ENCODE measurements at places on chromosomes 3 and 15.

DNA sequence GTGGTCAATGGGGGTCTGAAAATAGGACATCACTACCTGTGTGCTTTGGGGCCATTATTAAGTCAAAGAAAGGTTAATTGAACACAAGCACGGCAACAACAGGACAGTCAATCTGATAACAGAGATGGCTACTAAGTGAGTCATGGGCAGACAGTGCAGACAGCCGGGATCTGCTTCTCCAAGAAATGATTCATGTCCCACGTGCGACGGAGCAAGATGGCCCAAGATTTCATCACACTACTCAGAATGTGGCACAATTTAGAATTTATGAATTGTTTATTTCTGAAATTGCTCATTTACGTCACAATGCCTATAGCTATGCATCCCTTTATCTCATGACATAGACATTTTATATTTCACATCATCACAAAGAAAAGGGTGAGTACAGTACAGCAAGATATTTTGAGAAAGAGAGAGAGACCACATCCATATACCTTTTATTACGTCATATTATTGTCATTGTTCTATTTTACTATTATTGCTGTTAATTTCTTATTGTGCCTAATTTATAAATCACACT lies 770.6 kb upstream of the NR2F2 start:
- DNase-seq = peak; percentile 97

GRCh38 chr15:42121682-42122081 lies 27.3 kb upstream of the PLA2G4D start:
- no peak for DNase-seq

GRCh38 chr3:13876451-13877100 lies 3.3 kb downstream of the WNT7A start:
- DNase-seq = no peak

- no peak for DNase-seq
Measured at GRCh38 chr15:55334371-55334770, 15.3 kb downstream of the PIGB start.

- no peak for DNase-seq
Measured at GRCh38 chr3:113659101-113659541, 37.3 kb downstream of the USF3 start.

DNA sequence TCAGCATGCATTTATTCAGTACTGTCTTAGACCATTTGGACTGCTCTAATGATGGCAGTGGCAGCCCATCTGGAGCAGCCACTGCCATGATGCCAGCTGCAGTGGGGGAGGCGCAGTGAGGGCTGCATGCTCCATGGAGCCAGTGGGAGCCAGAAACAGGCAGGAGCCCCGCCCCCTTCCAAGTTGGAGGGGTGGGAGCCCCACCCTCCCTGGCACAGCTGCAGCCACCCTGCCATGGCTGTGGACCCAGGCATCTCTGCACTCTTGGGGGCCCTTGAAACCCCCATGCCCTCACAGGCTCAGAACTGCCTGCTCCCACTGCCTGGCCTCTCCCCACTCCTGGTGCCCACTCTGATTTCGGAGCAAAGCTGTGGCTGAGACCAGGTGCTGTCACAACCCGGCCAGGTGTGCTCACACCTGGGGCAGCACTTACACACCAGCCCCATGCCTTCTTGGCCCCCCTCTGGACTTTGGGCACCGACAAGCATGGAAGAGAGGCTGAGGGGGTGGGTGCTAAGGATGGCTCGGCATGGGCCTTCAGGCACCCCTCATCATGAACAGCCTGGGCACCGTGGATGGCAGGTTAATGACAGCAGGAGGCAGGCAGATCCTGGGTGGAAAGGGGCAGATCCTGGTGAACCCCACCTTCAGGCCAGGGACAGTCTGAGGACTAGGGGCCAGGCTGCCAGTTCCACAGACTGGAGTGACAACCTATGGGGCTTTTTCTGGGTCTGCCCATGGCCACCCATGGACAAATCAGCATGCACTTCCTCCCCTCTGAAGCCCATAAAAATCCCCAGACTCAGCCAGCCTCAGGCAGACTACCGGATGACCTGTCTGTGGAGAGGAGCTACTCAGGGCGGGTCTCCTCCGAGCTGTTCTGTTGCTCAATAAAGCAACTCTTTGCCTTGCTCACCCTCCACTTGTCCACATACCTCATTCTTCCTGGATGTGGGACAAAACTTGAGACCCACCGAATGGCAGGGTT lies 18.3 kb downstream of the TBC1D21 start:
- no peak for DNase-seq
